ENCODE measurements at places on chromosomes 2 and 18. TPM values are rescaled to one million over a fixed set of nuclear protein-coding genes. Genes with fewer than 3 reads are reported as not detected.
A peak's percentile ranks its signal among the peaks of the same experiment; 100 is the strongest.

GRCh38 chr2:14901737-14902136, 269.2 kb downstream of the LRATD1 start:
- H3K27me3 ChIP-seq = no peaks in the 10 kb centered on the region
- H3K27ac ChIP-seq = no peak overlapping the region
- no peaks in the 10 kb centered on the region for H3K36me3 ChIP-seq
- no peak for DNase-seq

The CD28 gene
- total RNA-seq = not detected

The EVX2 gene
- total RNA-seq = not detected

DNA sequence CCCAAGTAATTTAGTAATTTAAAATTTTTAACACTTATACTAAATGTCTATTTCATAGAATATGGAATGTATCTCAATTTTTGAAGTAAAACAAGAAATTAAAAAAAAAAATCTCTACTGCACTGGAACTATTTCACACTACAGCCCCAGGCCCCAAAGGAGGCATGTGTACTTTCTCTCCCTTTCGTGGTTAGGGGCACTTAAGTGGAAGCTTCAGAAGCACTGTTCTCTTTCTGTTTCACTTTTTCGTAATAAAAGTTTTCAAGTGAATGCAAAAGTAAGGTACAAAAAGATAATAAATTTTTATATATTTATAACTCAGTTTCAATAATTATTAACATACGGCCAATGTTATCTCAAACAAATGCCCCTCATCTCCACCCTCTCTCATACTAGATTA, 123.8 kb upstream of the STON1 start:
- no peaks in the 10 kb centered on the region for H3K36me3 ChIP-seq
- DNase-seq = no peak
- no peaks in the 10 kb centered on the region for H3K4me1 ChIP-seq
- H3K27me3 ChIP-seq = no peaks in the 10 kb centered on the region

The GREB1 gene
- total RNA-seq = 0.51 TPM

DNA sequence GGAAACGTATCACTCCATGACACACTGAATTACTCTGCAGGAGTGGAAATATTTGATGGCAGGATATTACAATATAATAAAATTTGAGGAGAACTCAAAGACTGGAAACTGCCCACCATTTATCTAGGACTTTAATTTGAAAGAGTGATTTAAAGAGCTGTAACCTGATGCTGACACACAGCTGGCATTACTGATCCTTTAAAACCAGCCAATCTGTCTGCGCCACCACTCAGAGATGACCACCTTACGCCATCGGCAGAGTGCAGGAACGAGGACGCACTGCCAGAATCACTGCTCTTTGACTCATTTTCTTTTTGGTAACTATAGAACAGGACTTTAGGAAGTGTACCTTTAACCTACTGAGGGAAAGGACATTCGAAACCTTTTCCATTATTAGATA, 114.1 kb downstream of the EPB41L3 start:
- no peaks in the 10 kb centered on the region for H3K27me3 ChIP-seq
- no peaks in the 10 kb centered on the region for H3K36me3 ChIP-seq
- no peak overlapping the region for H3K27ac ChIP-seq
- no peaks in the 10 kb centered on the region for H3K4me1 ChIP-seq

The ANKRD36 gene
- total RNA-seq = 25.2 TPM

DNA sequence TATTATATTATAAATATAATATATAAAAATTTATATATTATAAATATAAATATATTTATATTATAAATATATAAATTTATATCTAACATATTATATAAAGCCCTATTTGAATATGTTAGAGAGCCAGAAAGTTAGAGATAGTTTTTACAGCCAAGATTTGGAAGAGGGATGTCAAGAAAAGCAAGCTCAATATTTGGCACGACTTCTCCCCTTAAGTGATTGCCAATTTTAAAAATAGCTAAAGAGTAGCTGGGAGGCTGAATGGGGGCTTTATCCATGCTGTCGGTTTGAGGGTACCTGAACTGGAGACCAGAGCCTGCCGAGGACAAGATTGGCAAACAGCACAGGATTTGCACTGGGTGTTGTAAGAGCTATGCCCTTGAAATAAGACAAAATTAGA, 180.9 kb upstream of the GYPC start:
- H3K27me3 ChIP-seq = no peaks in the 10 kb centered on the region
- H3K4me1 ChIP-seq = no peaks in the 10 kb centered on the region
- no peaks in the 10 kb centered on the region for H3K36me3 ChIP-seq
- no peak overlapping the region for H3K27ac ChIP-seq

The IL36B gene
- not detected for total RNA-seq

DNA sequence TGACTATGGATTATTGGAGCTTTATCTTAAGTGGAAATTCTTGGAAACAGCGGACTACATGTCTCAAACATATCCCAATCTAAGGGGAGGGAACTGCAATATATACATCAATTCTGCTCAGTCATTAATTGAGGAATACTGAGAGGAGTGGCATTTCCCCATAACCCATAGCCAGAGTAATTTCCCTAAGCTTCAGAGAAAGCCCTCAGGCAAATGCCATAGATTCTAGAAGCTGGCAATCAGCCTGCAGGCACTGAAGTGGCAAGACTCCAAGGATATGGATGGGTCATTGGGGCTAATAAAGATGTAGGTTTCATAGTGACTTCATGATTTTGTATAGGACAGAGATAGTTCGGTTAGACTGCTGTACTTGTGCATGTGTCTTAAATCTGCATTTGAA, 1960.5 kb upstream of the PIK3C3 start:
- H3K27me3 ChIP-seq = no peaks in the 10 kb centered on the region
- no peak overlapping the region for H3K27ac ChIP-seq
- DNase-seq = no peak
- no peaks in the 10 kb centered on the region for H3K4me1 ChIP-seq
- no peak overlapping the region for H3K4me3 ChIP-seq
- no peaks in the 10 kb centered on the region for H3K36me3 ChIP-seq

- DNase-seq = no peak
- peaks cover 72% of the 10 kb centered on the region for H3K27me3 ChIP-seq
- H3K4me3 ChIP-seq = no peak overlapping the region
- no peaks in the 10 kb centered on the region for H3K36me3 ChIP-seq
Observed at GRCh38 chr2:218985325-218986091, 524 bp upstream of the FEV start.

GRCh38 chr2:181461056-181461997, 4.1 kb downstream of the ITGA4 start:
- H3K4me3 ChIP-seq = no peak overlapping the region
- no peak for DNase-seq
- H3K36me3 ChIP-seq = no peaks in the 10 kb centered on the region

GRCh38 chr2:86672027-86672545, 48.0 kb upstream of the RMND5A start:
- no peaks in the 10 kb centered on the region for H3K27me3 ChIP-seq
- no peak overlapping the region for H3K27ac ChIP-seq
- DNase-seq = no peak
- no peaks in the 10 kb centered on the region for H3K36me3 ChIP-seq
- H3K4me3 ChIP-seq = no peak overlapping the region

DNA sequence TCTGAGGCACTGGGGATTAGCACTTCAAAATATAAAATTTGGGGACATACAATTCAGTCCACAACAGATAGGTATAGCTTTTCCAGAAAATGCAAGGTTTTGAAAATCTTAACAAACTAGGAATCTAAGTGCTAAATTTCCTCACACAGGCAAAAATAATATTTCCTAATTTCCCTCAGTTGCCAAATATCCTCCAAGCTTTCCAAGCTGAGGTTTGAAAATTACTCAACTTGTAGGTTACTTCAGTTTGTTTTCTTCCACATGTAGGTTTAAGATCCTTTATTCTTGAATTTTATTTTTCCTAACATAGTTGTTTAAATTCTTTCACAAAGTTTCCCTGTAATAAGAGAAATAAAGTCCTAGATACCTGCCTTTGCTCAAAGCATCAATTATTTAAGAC, 192.9 kb upstream of the NRXN1 start:
- no peak overlapping the region for H3K4me3 ChIP-seq
- H3K27ac ChIP-seq = no peak overlapping the region
- H3K36me3 ChIP-seq = no peaks in the 10 kb centered on the region

GRCh38 chr2:3433339-3433699, 53.8 kb downstream of the TRAPPC12 start:
- H3K27ac ChIP-seq = no peak overlapping the region
- DNase-seq = no peak
- no peak overlapping the region for H3K4me3 ChIP-seq

GRCh38 chr2:7356909-7357584, 439.8 kb downstream of the RNF144A start:
- no peak overlapping the region for H3K27ac ChIP-seq
- H3K4me3 ChIP-seq = no peak overlapping the region
- H3K27me3 ChIP-seq = no peaks in the 10 kb centered on the region
- H3K4me1 ChIP-seq = no peaks in the 10 kb centered on the region
- no peak for DNase-seq
- no peaks in the 10 kb centered on the region for H3K36me3 ChIP-seq

The MEP1B gene
- total RNA-seq = under 0.01 TPM

The POTEC gene
- total RNA-seq = not detected

GRCh38 chr2:63768051-63768450, 73.6 kb upstream of the UGP2 start:
- no peaks in the 10 kb centered on the region for H3K27me3 ChIP-seq
- no peak overlapping the region for H3K4me3 ChIP-seq
- no peaks in the 10 kb centered on the region for H3K36me3 ChIP-seq
- H3K27ac ChIP-seq = no peak overlapping the region

DNA sequence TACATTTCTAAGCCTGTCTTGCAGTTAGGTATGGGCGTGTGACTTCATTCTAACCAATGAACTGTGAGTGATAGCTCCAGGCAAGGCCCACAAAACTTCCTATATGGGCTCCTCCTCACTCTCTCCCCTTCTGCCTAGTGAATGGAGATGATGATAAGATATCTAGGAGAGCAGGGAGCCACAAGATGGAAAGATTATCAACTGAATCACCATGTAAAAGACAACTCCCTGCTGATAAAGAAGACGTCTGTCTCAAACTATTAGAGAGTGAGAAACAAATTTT, 237.1 kb downstream of the GPD2 start:
- no peaks in the 10 kb centered on the region for H3K4me1 ChIP-seq
- no peak for DNase-seq
- H3K4me3 ChIP-seq = no peak overlapping the region
- H3K27ac ChIP-seq = no peak overlapping the region

The IL1R2 gene
- total RNA-seq = 1.0 TPM

- H3K4me1 ChIP-seq = no peaks in the 10 kb centered on the region
- DNase-seq = no peak
- no peaks in the 10 kb centered on the region for H3K36me3 ChIP-seq
- no peak overlapping the region for H3K4me3 ChIP-seq
Observed at GRCh38 chr2:219198974-219199373, 7.6 kb upstream of the ZFAND2B start.

- no peak overlapping the region for H3K27ac ChIP-seq
- peak; percentile 54 for DNase-seq
- no peaks in the 10 kb centered on the region for H3K27me3 ChIP-seq
- H3K4me1 ChIP-seq = no peaks in the 10 kb centered on the region
- no peaks in the 10 kb centered on the region for H3K36me3 ChIP-seq
- H3K4me3 ChIP-seq = no peak overlapping the region
Observed at GRCh38 chr18:23422751-23423418, 30.2 kb upstream of the RIOK3 start.

The UCN gene
- 1.2 TPM for total RNA-seq

The MROH2A gene
- total RNA-seq = not detected

GRCh38 chr2:178208817-178209216, 14.5 kb downstream of the OSBPL6 start:
- no peak overlapping the region for H3K27ac ChIP-seq

GRCh38 chr2:99812426-99812825, 322.6 kb upstream of the REV1 start:
- H3K27ac ChIP-seq = no peak overlapping the region
- no peaks in the 10 kb centered on the region for H3K4me1 ChIP-seq
- H3K36me3 ChIP-seq = no peaks in the 10 kb centered on the region
- H3K4me3 ChIP-seq = no peak overlapping the region
- DNase-seq = no peak
- no peaks in the 10 kb centered on the region for H3K27me3 ChIP-seq

DNA sequence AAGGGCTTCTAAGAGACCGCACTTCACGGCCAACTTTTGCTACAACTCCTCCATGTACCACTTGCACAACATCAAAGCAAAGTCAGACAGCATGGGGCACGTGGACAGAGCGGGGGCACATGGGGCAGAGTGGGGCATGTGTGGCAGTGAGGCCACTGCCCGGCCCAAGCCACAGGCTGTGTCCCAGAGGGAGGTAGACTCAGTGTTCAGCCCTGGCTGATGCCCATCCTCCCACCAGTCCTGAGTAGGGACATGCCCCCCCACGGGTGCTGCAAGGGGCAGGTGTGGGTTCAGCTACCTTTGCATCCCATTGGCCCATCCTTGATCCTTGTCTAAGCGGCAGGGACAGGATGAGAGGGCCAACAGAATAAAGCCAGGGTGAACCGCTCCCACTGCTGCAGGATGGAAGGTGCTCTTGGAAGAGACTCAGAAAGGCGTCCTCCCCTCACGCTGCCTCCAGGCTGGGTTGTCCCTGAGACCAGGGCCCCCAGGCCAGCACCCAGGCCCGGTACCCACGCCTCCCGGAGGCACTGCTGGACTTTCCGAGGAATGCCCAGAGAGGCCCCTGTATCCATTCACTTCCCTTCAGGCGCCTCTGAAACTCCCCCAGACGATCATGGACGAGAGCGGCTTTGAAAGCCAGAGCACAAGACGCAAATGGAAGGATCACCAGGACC, 218.2 kb downstream of the NDUFA10 start:
- H3K36me3 ChIP-seq = no peaks in the 10 kb centered on the region
- no peaks in the 10 kb centered on the region for H3K4me1 ChIP-seq
- no peak overlapping the region for H3K4me3 ChIP-seq

The DCDC2C gene
- total RNA-seq = not detected

The RUFY4 gene
- total RNA-seq = not detected

- no peak overlapping the region for H3K4me3 ChIP-seq
- no peaks in the 10 kb centered on the region for H3K27me3 ChIP-seq
- DNase-seq = no peak
- H3K4me1 ChIP-seq = no peaks in the 10 kb centered on the region
- H3K36me3 ChIP-seq = no peaks in the 10 kb centered on the region
- no peak overlapping the region for H3K27ac ChIP-seq
Observed at GRCh38 chr2:1265454-1265853, 147.8 kb upstream of the TPO start.

DNA sequence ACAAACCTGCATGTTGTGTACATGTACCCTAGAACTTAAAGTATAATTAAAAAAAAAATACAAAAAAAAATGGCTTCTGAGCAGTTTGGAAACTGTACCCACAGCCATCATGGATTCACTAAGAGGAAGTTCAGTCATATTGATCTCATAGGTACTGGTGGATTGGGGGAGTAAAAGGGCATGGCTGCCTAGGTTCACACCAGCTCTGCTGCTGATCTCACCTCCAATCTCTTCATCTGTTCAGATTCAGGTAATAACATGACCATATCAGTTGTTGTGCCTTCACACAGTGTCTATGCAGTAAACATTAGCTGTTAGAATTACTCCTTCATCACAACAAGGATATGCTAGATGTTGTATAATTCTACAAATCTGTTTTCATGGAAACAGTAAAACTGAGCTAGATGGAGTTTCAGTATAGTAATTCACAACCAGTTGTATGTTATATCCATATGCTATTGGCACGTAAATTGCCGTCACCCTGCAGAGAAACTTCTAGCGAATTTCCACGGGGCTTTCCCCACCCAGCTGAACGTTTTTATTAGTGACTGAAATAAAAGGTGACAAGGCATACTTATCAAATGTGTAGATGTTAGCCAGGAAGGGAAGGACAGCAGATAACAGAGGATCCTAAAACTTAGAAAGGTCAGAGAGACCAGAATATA, 59.3 kb upstream of the ITM2C start:
- DNase-seq = no peak
- no peaks in the 10 kb centered on the region for H3K4me1 ChIP-seq
- no peak overlapping the region for H3K27ac ChIP-seq
- H3K4me3 ChIP-seq = no peak overlapping the region
- H3K36me3 ChIP-seq = peaks cover 3% of the 10 kb centered on the region
- H3K27me3 ChIP-seq = no peaks in the 10 kb centered on the region

- no peaks in the 10 kb centered on the region for H3K27me3 ChIP-seq
- H3K27ac ChIP-seq = no peak overlapping the region
- no peaks in the 10 kb centered on the region for H3K4me1 ChIP-seq
Observed at GRCh38 chr18:51425889-51426288, 228.4 kb upstream of the MEX3C start.

Data from fibroblast of lung (primary cell).